ENCODE measurements at places on chromosomes 5 and 9. TPM values are rescaled to one million over a fixed set of nuclear protein-coding genes. Genes with fewer than 3 reads are reported as not detected.

DNA sequence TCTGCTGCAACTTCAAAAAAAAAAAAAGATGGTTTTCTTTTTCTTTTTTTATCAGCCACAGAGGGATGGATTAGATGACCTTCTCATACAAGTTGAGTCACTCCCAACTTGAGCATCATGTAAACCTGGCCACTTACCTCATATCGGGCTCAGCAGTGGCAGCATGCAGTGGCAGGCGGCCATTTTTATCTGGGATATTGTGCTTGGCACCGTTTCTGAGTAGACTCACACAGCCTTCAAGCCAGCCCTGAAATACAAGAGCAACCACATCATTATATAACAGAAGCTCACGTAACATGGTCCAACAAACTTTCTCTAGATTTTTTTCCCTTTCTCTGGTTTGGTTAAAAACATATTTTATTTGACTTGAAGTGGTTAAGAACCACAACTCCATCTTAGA, 62.6 kb downstream of the ANKRD55 start:
- no peak overlapping the region for H3K4me3 ChIP-seq
- no peaks in the 10 kb centered on the region for H3K36me3 ChIP-seq
- no peak for DNase-seq
- no peak overlapping the region for H3K27ac ChIP-seq
- peaks cover 16% of the 10 kb centered on the region for H3K4me1 ChIP-seq
- no peaks in the 10 kb centered on the region for H3K27me3 ChIP-seq

DNA sequence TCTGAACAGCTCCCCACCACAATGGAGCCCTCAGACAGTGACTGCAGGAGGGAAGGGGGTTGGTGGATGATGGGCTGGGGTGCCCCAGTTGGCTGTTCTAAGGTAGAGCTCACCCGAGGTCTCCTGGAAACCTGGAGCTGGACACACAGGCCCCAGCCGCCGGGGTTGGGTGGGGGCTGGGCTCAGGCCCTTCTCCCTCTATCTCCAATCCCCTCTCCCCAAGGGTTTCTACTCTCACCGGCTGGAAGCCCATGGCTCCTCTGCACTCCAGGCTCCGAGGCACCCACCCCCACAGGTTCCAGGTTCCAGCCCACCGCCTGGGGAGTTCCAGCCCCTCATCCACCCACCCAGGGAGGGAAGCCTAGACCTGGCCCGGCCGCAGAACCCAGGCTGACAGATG, 766 bp downstream of the NR5A1 start:
- H3K27me3 ChIP-seq = peaks cover 41% of the 10 kb centered on the region
- no peaks in the 10 kb centered on the region for H3K36me3 ChIP-seq
- H3K4me3 ChIP-seq = no peak overlapping the region
- peaks cover 8% of the 10 kb centered on the region for H3K4me1 ChIP-seq
- no peak for DNase-seq

PLEKHG4B gene
- 1.2 TPM for total RNA-seq

ENHO gene
- 0.26 TPM for total RNA-seq

- H3K27me3 ChIP-seq = no peaks in the 10 kb centered on the region
- no peak overlapping the region for H3K4me3 ChIP-seq
- H3K36me3 ChIP-seq = no peaks in the 10 kb centered on the region
- H3K27ac ChIP-seq = no peak overlapping the region
Measured at GRCh38 chr9:89837162-89837933, 232.5 kb downstream of the GADD45G start.

- peak overlapping the region; percentile 72 for H3K4me3 ChIP-seq
- H3K4me1 ChIP-seq = peaks cover 47% of the 10 kb centered on the region
- H3K27me3 ChIP-seq = no peaks in the 10 kb centered on the region
Measured at GRCh38 chr5:96933764-96934707, 1.8 kb upstream of the LNPEP start.

DNA sequence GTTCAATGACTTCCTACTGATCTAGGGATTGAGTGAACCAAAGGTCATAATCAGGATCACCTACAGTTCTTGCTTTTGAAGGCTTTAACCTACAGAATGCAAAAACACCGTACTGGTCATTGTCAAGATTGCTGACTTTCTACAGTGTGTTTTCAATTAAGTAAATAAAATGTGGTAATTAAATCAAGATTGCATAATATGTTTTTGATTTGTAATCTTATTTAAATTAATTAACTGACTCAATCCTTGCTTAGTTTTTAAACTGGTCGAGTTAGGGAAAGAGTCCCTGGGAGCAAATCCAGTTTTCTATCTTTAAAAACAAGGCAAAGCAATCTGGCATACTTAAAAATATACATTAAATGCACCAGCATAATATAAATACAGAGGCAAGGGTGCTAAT, 125.9 kb downstream of the NFIB start:
- H3K27me3 ChIP-seq = no peaks in the 10 kb centered on the region
- no peak overlapping the region for H3K4me3 ChIP-seq
- no peak overlapping the region for H3K27ac ChIP-seq
- no peaks in the 10 kb centered on the region for H3K4me1 ChIP-seq

GRCh38 chr9:16133032-16133431, 580.2 kb downstream of the CCDC171 start:
- no peaks in the 10 kb centered on the region for H3K27me3 ChIP-seq
- H3K27ac ChIP-seq = no peak overlapping the region
- peaks cover 5% of the 10 kb centered on the region for H3K4me1 ChIP-seq

LMAN2 gene
- total RNA-seq = 133 TPM

AK1 gene
- 264 TPM for total RNA-seq

DNA sequence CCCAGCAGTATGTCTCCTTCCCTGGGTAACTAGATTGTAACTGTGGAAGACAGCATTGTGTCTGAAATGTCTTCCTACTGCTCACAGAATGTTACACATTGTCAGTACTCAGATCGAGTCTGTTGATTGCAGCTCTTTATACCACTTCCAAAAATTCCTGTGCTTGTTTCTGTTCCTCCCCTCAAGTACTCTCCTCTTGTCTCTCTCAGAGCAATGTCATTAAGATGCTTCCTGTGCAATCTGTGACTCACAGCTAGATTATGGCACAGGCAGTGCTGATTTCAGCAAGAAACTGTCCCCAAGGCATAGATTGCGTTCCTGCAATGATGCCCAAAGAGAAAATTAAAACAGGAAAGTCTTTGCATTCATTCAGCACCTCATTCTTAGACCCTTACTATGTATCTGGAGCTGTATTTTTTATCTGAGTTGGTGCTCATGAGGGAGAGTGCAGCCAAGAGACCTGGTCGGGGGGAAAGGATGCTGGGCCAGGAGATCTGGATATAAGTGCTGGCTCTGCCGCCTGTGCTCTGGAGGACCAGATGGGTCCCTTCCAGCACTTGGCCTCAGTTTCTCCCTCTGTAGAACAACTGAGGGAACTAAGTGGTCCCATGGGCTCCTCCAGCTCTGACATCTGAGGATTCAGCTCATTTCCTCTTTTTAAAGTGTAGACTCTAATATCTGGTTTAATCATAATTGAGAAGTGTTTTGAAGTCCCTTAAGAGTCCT, 40.8 kb upstream of the GNPDA1 start:
- no peak for DNase-seq
- no peaks in the 10 kb centered on the region for H3K27me3 ChIP-seq
- peak overlapping the region; percentile 49 for H3K27ac ChIP-seq
- H3K4me1 ChIP-seq = peaks cover 3% of the 10 kb centered on the region
- no peak overlapping the region for H3K4me3 ChIP-seq

MED27 gene
- total RNA-seq = 18.1 TPM

- H3K4me1 ChIP-seq = no peaks in the 10 kb centered on the region
- no peaks in the 10 kb centered on the region for H3K36me3 ChIP-seq
- no peak overlapping the region for H3K4me3 ChIP-seq
- DNase-seq = peak; percentile 45
- H3K27me3 ChIP-seq = no peaks in the 10 kb centered on the region
- H3K27ac ChIP-seq = no peak overlapping the region
Measured at GRCh38 chr5:7856855-7857254, 5.9 kb upstream of the CFAP90 start.

DNA sequence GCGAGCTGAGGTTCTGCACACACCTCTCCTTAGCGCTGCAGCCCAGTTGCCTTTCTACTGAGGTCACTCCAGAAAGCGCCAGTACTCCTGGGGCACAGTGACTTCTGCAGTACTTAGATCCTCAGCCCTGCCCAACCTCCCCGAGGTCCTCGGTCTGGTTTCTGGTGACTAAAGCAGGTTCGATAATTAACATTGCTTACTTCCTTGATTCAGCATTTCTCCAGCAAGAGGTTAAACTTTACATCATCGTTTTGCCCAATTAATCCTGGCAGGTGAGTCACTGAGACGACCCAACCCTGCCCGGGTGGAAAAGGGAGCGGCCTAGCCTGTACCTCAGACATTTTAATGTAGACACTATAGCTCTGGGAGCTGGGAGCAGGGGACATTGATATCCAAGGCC, 77.6 kb downstream of the PLAC8L1 start:
- H3K27me3 ChIP-seq = no peaks in the 10 kb centered on the region
- H3K36me3 ChIP-seq = no peaks in the 10 kb centered on the region
- no peaks in the 10 kb centered on the region for H3K4me1 ChIP-seq

- no peaks in the 10 kb centered on the region for H3K36me3 ChIP-seq
- no peaks in the 10 kb centered on the region for H3K27me3 ChIP-seq
- peaks cover 20% of the 10 kb centered on the region for H3K4me1 ChIP-seq
- H3K4me3 ChIP-seq = no peak overlapping the region
Measured at GRCh38 chr5:89396278-89396954, 513.4 kb upstream of the MEF2C start.

GRCh38 chr9:93131599-93132286, 2.3 kb downstream of the NINJ1 start:
- no peak overlapping the region for H3K4me3 ChIP-seq
- H3K4me1 ChIP-seq = peaks cover 51% of the 10 kb centered on the region
- H3K36me3 ChIP-seq = no peaks in the 10 kb centered on the region
- peak; percentile 59 for DNase-seq
- H3K27ac ChIP-seq = peak overlapping the region; percentile 99

- H3K36me3 ChIP-seq = no peaks in the 10 kb centered on the region
- peaks cover 5% of the 10 kb centered on the region for H3K4me1 ChIP-seq
- H3K27me3 ChIP-seq = no peaks in the 10 kb centered on the region
- H3K4me3 ChIP-seq = no peak overlapping the region
- no peak overlapping the region for H3K27ac ChIP-seq
Measured at GRCh38 chr9:126150411-126151030, 176.1 kb upstream of the MVB12B start.

GRCh38 chr5:168214886-168215285, 76.6 kb upstream of the WWC1 start:
- no peaks in the 10 kb centered on the region for H3K27me3 ChIP-seq
- no peak for DNase-seq
- H3K36me3 ChIP-seq = no peaks in the 10 kb centered on the region

DNA sequence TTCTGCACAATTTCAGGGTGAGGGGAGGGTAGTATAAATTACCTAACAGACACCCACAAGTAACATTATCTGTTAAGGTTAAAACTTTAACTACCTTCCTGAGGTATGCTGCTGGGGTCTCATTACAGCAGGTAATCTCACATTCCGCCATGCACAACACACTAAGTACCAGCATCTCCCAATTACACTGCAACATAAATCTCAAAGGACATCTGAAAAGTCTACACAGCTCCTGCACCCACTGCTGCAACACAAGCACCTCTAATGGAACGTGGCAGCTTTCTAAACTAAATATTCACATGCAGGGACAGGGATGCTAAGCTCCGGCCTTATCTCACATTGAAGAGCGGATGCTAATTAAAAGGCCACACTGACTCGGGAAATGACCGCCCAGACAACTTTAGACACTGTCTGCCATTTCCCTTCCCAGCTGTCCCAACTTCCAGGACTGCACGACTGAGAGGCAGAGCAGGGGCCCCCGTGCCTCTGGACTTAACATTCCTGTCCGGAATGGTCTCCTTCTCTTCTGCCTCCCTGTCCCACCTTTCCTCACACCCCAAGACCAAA, 45.9 kb downstream of the PSMB7 start:
- no peaks in the 10 kb centered on the region for H3K27me3 ChIP-seq
- H3K4me3 ChIP-seq = no peak overlapping the region
- H3K36me3 ChIP-seq = no peaks in the 10 kb centered on the region
- DNase-seq = no peak
- no peak overlapping the region for H3K27ac ChIP-seq

EQTN gene
- 0.29 TPM for total RNA-seq

AGXT2 gene
- total RNA-seq = not detected

FGD3 gene
- total RNA-seq = 17.2 TPM

EMB gene
- 45.8 TPM for total RNA-seq

GRCh38 chr5:63655043-63655442, 307.2 kb downstream of the HTR1A start:
- no peak overlapping the region for H3K27ac ChIP-seq
- H3K27me3 ChIP-seq = no peaks in the 10 kb centered on the region
- DNase-seq = no peak
- no peak overlapping the region for H3K4me3 ChIP-seq
- H3K36me3 ChIP-seq = no peaks in the 10 kb centered on the region
- no peaks in the 10 kb centered on the region for H3K4me1 ChIP-seq

- H3K4me1 ChIP-seq = no peaks in the 10 kb centered on the region
- no peaks in the 10 kb centered on the region for H3K27me3 ChIP-seq
- no peaks in the 10 kb centered on the region for H3K36me3 ChIP-seq
- no peak within 1 kb of the TSS for H3K27ac ChIP-seq
- no peak within 1 kb of the TSS for H3K4me3 ChIP-seq
- DNase-seq = no peak
Measured at GRCh38 chr5:33984671-33985124, at the start of gene SLC45A2. SLC45A2 (minus strand) TSS chr5:33984693; CDS start chr5:33984583, 110 bp downstream.

DNA sequence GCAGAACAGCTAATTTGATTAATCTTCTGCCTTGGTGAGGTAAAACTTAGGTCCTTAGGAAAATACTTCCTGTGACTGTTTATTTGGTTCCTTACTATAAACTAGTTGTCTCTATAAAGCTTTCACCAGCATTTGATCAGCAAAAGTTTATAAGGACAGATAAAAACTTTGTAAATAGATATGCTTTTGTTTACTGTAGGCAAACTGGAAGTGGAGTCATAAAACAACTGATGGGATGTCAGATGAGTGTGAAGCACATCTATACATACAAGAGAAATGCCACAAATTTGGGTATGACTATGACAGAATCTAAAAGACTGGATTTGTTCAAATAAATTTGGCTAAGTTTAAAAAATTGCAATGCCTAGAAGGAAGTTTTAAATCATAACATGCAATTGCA, 5.5 kb downstream of the PTGER4 start:
- H3K4me3 ChIP-seq = no peak overlapping the region
- DNase-seq = no peak
- no peak overlapping the region for H3K27ac ChIP-seq
- H3K4me1 ChIP-seq = peaks cover 7% of the 10 kb centered on the region
- no peaks in the 10 kb centered on the region for H3K36me3 ChIP-seq
